ENCODE measurements at places on chromosomes 7 and 10.

- no peak for DNase-seq
Measured at GRCh38 chr7:31664890-31665289, 22.1 kb upstream of the PPP1R17 start.

DNA sequence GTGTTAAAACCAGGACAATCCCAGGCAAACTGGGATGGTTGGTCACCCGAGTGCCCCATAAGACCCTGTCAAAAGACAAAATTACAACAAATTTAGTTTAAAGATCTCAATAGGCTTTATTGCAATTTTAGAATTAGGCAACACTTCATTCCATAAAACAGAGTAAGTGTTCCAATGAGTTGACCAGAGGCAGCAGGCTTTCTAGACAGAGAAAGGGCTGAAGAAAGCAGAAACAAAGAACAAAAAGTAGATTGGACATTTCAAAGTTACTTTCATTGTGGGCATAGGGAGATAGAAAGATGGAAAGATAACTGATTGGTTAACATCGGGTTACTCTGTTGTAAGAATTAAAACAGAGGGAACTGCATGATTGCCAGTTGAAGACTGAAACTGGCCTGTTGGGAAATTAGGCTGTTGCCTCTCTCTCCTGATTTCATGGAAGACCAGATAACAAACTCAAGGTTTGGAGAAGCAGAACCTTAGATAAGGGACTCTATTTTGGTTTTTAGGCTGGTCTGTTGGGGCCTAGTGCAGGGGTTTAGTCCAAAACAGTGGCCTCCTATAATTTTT is 36.3 kb downstream of the ENTPD1 start:
- DNase-seq: no peak

- no peak for DNase-seq
Measured at GRCh38 chr10:24858288-24859270, 93.8 kb downstream of the PRTFDC1 start.

GRCh38 chr10:12412666-12413368 is 63.5 kb downstream of the CAMK1D start:
- peak; percentile 43 for DNase-seq

GRCh38 chr7:154388412-154388811 is 336.2 kb downstream of the DPP6 start:
- DNase-seq: no peak

DNA sequence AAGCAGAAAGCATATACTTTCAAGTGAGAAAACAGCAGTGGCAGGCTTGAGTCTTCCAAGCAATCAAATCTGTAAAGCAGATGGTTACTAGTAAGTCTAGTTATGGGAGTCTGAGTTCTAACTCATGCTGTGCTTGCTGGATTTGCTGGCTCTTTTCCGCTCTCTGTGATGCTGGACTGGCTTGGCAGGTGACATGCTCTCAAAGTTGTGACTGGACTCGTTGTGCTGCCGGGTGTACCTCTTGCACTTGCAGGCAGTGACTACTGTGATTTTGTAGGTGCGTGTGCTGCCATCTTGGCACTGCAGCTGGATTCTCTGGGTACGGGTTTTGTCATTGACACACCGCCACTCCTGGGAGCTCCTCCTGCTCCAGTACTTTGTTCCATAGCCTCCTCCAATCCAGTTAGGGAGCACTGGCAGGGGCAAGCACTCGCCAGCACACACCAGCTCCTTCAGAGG is 3.1 kb downstream of the SOSTDC1 start:
- no peak for DNase-seq

DNA sequence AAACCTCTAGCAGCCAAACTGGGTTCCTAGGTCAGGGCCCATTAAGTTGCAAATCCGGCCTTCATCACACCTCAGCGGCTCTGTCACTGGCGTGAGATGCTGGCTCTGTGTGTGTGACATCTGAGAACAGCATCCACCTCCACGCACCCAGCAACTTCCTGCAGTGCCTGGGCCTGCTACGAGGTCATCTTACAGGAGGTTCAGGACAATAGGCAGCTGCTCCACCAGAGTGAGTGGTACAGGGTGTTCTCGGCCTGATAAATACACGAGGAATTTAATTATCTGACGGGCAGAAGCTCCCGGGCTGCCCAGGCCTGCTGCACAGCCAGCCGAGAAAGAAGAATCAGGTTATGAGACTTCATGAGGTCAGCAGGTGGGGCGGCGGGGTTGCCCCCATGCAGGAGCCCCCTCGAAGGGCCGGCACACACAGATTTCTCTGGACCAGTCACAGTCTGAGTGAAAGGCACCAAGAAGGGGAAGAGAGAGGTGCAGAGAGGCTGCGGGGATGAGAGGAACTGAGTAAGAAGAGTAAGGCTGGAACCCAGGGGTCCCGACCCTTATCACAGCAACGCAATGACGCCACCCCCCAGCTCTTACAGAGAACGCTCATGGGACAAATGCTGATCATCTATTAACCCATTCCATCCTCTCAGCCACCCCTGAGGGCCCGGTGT is 49.3 kb downstream of the CALML3 start:
- no peak for DNase-seq

GRCh38 chr10:124449170-124450011 is 444 bp downstream of the NKX1-2 start:
- DNase-seq: no peak

- DNase-seq: no peak
Measured at GRCh38 chr7:134954197-134955082, 31.9 kb upstream of the AGBL3 start.

- no peak for DNase-seq
Measured at GRCh38 chr7:332020-332517, 42.1 kb downstream of the FOXL3 start.

DNA sequence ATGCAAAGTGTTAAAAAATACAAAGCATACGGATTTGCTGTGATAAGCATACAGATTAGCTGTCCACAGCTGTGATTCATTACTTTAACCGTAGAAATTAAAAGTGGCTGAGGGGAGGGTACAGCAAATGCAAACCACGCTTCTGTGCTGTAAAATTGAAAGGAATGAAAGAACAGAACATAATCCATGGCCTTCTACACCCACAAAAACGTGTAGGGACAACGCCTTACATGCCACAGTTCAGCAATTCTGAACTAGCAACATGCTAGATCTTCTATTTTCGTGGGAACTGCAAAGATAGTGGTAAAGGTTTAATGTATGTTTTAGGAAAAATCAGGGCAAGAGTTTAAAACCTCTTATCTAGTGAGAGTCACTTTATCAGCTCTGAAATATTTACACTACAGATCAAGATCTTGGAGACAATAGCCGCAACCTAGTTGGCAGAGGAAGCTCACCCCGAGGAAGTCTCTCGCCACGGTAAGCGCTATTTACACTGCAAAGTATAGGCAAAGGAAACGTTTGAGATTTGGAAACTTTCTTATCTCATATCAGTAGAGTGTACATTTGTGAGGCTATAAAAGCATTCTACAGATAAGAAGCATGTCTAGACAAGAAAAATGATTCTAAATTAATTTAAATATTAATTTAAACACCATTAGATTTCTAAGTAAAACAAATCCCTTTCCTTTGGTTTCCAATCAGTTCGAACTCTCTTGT is 193.6 kb downstream of the MLLT10 start:
- no peak for DNase-seq

GRCh38 chr7:64373017-64373416 is 59.3 kb downstream of the ZNF736 start:
- no peak for DNase-seq

- no peak for DNase-seq
Measured at GRCh38 chr10:111113961-111114757, 37.3 kb downstream of the ADRA2A start.

DNA sequence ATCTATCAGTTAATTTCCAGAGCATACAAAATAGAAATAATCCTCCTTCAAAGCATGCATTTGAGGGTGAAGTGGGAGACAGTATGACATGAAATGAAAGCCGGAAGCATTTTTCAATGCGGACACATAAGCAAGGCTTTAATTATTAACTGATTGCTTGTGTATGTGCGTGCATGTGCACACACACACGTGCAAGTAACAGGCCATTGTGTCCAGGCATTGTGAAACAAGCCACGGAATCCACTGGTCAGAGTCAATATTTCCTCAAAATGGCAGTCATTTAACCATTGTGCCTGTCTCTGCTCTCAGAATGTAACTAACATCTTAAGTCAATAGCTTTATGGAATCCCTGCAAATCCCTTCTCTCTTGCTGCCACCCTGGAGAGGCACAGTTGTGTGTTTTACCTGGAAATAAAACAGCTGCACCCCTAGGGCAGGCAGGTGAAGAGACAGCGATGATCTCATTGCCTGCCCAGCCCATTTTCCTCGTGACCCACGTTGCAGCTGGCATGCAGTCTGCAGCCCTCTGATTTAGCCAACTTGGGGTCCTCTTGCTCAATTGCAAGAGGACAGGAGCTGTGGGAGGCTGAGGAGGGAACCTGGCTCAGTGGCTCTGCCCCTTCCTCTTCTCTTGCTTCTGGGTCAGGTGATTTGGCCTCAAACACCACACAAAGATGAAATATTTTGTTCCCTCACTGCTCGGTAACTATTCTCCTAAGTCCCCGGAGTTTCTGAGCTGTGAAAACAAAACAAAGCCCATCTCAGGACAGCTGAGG is 500.9 kb upstream of the ZMIZ1 start:
- DNase-seq: no peak

DNA sequence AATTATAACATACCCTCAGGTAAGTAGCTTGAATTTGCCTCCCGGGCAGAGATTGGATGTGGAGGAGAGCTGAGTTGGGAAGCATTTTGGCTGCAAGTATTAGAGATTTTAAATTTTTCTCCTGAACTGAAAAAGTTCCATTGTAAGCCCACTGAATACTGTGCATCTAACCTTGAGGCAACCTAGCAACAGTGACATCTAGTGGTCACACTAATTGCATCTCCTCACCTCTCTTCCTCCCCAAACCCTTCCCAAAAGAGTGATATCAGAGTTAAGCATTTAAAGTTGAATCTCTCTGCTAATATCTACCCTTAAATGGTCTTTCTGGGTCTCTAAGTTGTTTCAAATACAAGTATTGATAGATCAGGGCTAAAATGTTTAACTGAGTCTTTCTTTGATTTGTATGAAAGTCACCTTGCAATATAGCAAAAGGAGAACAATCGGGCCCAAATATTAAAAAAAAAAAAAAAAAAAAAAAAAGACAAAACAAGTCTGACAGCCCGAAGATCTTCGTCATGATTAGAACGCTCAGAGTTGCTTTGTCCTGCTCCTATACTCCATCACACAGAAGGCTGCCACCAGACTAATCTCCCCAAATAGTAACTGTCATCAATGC is 40.4 kb upstream of the DLX5 start:
- DNase-seq: no peak

- DNase-seq: peak; percentile 20
Measured at GRCh38 chr10:71878327-71879034, 27.4 kb upstream of the PSAP start.

- no peak for DNase-seq
Measured at GRCh38 chr7:88399696-88400240, 93.1 kb upstream of the STEAP4 start.

DNA sequence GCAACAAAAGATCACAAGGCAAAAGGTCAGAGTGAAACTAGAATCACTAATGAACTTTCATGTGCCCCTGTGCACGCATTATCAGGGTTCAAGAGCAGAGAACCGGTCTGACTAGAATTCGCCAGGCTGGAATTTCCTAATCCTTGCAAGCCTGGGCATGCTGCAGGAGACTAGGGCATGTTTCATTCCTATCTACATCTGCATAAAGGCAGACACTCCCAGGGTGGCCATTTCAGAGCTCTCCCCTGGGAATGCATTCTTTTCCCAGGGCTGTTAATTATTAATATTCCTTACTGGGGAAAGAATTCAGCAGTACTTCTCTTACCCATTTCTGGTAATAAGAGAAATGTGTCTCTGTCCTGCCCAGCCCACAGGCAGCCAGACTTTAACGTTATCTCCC is 90.5 kb downstream of the CDC14C start:
- DNase-seq: no peak

DNA sequence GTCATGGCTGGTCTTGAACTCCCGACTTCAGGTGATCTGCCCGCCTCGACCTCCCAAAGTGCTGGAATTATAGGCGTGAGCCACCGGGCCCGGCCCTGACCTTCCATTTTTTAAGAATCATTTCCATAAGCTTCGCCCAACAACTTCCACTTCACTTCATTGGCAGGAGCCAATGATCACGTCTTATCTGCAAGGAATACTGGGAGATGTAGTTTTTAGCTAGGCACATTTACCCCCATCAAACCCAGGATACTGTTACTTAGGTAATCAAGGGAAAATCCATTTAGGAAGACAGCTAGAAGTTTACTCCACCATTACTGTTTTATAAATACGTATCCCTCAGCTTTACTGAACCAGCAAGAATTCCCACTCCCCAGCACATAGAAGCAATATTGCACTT is 3.4 kb upstream of the CDK13 start:
- no peak for DNase-seq

All from stimulated activated CD4-positive, alpha-beta T cell treated with anti-CD3 and anti-CD28 coated beads, Interleukin-2, amount 100 ng/mL, for 24 hours (primary cell).